Iris pigment epithelial cell (primary cell): ENCODE measurements at places on chromosomes 13 and 19.

DNA sequence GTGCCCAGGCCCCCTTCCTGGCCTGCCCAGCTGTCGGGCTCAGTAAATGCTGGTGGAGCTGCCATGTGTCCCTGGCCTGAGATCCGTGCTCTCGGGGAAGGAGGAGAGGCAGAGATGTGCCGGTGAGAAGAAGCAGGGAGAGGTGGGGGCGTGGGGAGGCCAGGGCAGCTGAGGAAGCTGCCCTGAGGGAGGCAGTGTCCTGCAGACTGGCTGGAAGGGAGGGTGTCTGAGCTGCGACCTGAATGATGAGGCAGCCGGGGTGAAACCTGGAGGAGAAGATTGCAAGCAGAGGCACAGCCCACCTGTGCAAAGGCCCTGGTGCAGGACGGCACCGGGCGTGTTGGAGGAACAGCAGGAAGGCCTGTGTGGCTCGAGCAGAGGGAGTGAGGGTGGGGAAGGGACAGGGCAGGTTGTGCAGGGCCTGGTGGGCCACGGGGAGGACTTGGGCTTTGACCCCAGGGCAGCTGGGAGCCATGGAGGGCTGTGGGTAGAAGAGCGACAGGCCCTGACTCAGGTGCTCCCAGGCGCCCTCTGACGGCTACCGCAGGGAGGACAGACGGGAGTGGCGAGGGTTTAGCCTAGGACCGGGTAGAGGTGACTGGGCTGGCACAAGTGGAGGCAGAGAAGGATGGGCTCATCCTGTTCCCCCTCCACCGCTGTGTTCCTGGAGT, 14.0 kb upstream of the CELF5 start:
- DNase-seq, result peak; percentile 21

DNA sequence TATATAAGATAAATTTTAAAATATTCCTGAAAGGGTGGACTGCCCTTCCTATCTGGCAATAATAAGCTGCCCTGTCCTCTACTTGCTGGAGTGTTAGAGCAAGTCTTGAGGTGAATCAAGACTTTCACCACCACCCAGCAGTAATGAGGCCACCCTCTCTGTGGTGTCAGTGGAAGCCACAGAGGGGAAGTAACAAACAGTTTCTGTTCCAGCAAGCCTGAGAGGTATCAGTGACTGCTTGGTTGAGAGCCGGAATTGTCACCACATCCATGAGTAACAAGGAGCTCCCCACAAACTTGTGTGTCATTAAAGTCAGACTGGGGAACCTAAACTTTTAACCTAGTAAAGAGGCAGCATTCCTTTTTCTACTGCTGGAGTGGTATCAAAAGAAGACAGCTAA, 532.7 kb upstream of the SPRY2 start:
- no peak for DNase-seq

DNA sequence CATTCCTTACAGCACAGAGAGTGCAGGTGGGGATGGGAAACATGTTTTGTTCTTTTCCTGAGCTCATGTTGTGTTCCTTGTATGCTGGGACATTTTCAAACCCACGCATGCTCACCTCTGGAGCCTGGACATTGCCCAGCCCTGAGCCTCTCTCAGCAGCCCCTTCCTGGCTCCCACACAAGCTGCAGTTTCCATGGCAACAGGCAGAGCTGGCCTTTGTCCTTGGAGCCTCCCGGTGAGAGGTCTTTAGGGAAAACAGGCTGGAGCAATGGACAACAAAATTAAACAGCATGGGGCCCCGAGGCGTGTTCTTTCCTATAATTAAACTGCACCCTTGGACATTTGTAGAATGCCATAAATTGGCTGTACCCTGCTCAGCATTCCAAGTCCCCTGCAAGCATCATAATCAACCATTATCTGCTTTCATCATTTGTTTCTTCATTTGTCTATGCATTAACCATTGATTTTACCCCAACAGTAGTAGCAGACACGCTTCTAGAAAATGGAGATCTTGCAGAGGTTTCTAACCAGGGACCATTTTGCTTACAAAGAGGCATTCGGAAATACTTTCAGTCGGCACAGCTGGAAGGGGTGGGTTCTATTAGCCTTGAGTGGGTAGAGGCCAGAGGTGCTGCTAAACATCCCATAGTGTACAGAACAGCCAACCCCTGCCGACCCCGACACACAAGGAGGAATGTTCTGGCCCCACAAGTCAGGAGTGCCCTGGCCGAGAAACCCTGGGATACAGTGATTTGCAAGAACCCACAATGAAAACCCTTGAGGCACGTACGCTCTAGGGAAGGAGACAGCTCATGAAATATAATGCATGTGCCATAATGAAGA, 133.4 kb upstream of the PEG3 start:
- no peak for DNase-seq

- no peak for DNase-seq
Measured at GRCh38 chr19:41575998-41576397, at the start of gene CEACAM21. Gene CEACAM21, plus strand, starts transcription at chr19:41576166. Its CDS starts 109 bp downstream, at chr19:41576275.
